ENCODE measurements at places on chromosomes 1 and 21.

- no peak for DNase-seq
Observed at GRCh38 chr1:224069138-224069537, 44.8 kb upstream of the FBXO28 start.

DNA sequence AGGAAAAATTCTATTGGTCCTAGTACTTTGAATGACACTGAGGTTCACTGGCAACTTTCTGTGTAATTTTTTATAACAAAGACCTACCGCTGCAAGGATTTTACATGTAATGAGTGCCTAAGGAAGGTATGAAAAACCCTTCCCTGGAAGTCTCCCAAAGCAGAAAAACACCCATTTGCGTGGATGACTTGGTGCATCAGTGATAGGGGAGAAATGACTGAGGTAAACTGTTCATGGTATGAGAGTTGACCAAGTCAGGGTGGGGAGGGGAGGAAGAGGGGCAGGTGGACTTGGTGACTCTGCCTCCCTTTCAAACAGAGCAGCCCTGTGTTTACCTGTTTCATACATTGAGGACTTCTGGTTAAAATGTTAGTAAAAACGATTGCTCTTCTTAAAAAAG is 78.8 kb upstream of the IPO9 start:
- no peak for DNase-seq

DNA sequence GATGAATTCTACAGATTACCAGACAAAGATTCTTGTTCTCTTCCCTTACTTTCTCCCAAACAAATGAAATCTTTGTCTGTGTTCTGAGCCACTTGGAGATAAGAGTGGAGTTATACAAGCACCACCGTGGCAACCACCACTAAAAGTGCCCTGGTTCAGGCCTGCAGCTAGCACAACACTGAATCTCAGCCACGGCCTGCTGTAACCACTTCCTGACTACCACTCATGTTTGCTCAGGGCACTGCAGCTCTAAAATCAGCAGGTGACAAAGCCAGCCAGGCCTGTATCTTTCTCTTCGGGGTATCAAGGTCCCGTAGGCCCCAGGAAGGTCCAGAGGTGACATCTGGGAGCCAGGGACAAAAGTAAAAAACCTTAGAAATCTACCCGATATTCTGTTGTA is 3.2 kb upstream of the OR2T6 start:
- DNase-seq = no peak

DNA sequence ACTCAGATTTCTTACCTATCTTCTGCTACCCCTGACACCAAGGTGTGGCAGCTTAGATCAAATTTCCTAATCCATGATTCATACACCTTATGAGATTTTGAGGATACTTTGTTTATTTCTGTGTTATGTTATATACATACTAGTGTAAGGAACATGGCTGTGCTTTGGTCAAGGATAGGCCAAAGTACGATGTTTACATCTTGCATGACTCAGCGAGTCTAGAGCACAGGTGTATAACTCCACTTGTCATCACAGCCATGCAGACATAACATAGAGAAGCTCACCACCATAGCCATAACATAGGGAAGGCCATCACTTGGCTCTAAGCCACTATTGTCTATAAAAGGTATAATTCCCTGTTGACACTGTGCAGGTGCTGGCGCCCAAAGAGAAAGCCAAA is 61.2 kb downstream of the GBP6 start:
- DNase-seq = no peak

- DNase-seq = no peak
Observed at GRCh38 chr1:61887931-61888564, 145.8 kb downstream of the PATJ start.

Measured in activated CD4-positive, alpha-beta memory T cell treated with anti-CD3 and anti-CD28 coated beads, Interleukin-2, amount 10 ng/mL, durations not matched to agents 7 days and 5 days (primary cell).